ENCODE measurements at places on chromosomes 5 and 9. TPM values are rescaled to one million over a fixed set of nuclear protein-coding genes. Genes with fewer than 3 reads are reported as not detected.

- DNase-seq, result no peak
These were observed 138.4 kb downstream of the NTRK2 start for GRCh38 chr9:84807870-84808390.

- no peak for DNase-seq
These were observed 14.7 kb upstream of the MLANA start for GRCh38 chr9:5876026-5876425.

GRCh38 chr5:44646016-44646415 lies 162.7 kb upstream of the MRPS30 start:
- DNase-seq, result no peak

DNA sequence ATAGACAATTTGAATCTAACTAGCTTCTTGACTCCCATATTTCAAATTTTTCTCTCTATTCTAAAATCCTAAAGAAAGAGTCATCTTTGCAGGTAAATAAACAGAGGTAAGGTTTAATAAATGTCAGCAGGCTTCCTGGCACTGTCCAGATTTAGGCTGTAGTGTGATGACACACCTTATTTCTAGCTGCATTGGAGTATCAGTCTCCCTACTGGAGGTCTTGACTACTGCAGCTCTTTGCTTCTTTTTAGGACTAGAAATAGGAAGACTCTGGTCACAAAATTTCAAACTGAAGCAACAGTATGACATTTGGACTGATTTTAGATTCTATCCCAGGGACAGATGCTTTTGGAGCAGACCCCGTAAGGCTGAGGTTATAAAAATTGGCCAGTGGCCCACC lies 40.7 kb upstream of the PPP3R2 start:
- no peak for DNase-seq

- DNase-seq, result no peak
These were observed 203.7 kb upstream of the NREP start for GRCh38 chr5:111960476-111961215.

DNA sequence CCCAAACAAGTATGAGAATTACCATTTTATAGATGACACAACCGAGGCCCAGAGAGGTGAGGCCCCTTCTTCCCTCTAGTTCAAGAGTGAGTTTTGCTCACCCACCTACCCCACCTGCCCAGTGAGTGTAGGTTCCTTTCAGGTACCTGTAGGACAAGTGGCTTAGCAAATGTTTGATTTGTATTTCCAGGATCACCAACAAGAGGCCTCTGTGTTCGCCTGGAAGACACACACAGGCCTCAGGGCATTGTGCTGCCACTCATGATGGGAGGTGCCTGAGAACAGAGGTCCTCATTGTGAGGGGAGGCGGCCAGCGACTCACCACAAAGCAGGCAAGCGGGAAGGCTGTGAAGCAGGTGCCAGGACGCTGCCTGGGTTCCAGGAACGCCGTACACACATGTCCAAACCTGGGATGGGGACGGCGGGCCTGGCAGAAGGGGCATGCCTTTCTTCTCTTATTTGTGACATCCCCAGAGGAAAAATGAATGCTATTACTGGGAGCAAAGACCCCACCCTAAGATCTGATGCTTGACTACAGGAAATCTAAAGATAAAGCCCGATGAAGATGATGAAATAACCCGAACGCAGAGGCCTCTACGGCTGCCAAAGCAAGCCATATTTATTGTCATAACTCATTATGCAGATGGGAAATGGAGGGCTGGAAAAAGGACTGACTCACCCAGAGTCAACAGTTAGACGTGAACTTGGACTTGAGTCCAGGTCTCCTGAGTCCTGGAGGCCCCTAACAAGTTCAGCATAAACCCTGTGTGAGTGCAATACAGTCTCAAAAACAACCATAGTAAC lies 60.2 kb upstream of the SLC25A51 start:
- no peak for DNase-seq

DNA sequence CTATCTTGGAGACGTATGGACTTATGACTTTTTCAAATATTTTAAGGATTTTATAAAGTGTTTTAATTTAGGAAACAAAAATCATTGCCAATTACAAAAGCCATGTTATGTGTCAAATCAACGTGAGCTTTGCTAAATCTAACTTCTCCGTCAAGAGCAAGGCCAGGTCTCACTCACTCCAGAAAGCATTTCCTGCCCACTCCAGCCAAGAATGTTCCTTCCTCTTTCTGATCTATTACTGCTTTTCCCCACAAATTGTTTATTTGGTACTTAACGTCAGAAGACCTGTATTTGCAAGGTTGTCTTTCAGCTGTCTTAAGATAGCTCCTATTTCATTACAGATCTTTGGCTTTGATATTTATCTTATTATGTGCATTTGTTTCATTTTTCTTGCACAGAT lies 193.5 kb upstream of the HAPLN1 start:
- no peak for DNase-seq

- no peak for DNase-seq
These were observed 69.8 kb downstream of the MYO10 start for GRCh38 chr5:16866273-16866672.

GRCh38 chr9:111610845-111611244 lies 11.4 kb upstream of the PTGR1 start:
- no peak for DNase-seq

DNA sequence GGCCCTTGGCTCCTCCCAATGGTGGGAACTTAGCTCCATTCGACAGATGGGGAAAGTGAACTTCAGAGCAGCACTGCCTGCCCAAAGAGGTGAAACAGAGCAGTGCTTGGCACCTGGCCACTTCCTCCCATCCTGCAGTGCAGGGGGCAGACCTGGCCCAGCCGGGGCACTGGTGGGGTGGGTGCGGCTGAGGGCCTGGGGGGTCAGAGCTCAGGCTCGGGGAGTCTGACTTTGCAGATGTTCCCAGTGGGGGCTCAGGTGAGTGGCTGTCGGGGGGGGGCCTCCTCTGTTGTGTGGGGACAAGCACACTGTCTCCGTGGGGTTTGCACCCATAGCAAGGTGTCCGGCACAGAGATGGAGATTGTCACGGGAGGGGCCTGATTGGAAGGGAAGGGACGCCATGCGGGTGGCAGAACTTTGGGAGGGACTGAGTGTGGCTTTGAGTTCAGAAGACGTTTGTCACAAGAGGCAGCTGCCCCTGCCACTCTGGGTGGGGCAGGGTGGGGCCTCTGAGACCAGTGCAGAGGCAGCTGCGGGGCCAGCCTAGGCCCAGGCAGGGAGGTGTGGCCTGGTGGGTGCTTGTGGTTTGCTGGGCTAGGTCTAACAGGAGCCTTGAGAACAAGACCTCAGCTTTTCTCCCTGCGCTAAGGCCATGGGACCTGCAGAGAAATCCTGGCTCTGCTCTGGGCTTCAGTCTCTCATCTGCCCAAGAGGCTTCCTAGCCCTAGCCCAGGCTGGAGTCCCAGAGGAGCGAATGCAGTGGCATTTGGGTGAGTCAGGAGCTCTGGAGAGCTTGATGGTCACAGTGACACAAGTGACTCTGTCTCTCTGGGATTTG lies 2.5 kb downstream of the MYMK start:
- no peak for DNase-seq

GRCh38 chr5:83628360-83628759 lies 92.3 kb downstream of the HAPLN1 start:
- DNase-seq, result no peak

GRCh38 chr5:66494437-66494836 lies 101.8 kb upstream of the MAST4 start:
- no peak for DNase-seq

DNA sequence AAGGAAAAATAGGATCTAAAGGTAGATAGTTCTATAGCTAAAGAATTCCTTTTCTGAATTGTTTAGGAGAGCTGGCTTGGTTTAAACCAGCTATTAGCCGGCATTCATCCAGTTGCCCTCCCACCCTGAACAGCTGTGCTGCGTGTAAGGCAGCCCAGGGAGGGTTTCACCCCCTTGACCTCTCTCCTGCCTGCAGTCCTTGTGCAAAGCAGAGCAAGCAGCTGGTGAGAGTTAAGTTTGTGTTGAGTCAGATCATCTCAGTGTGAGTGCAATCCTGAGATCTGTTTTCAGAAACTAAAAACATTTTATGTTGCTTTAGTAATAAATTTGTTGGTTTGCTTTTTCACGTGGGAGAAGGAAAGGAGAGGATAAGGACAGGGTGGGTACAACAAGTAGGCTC lies 13.0 kb downstream of the SLC25A25 start:
- DNase-seq, result no peak

- no peak for DNase-seq
These were observed 1.3 kb upstream of the TMEM210 start for GRCh38 chr9:137172901-137173795.

DNA sequence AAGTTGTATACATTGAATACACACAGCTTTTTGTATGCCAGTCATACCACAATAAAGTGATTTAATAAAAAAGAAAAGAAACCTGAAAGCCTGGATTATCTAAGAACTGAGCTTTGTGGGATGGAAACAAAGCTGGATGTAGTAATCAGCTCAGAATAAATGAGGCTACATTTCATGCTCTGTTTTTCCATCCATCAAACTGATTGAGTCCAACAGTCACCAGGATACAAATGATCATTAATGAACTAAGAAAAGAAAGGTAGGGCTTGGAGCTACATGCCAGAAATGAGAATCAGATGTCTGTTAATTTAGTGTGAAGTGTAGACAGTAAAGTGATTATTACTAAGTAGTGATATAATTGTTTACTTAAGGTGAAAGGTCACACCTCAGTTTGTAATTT lies 109.8 kb upstream of the TARS1 start:
- DNase-seq, result no peak

Gene DIRAS2
- total RNA-seq, result not detected

Gene SOHLH1
- total RNA-seq, result not detected

Gene FGD3
- 72.6 TPM for total RNA-seq

Gene CCL21
- 51.7 TPM for total RNA-seq

Gene DOCK8
- 275 TPM for total RNA-seq

Gene NKD2
- 19.8 TPM for total RNA-seq

Gene SLC45A2
- not detected for total RNA-seq

Gene PIP5KL1
- not detected for total RNA-seq
